ENCODE measurements at places on chromosomes 11 and 22.
A peak's percentile ranks its signal among the peaks of the same experiment; 100 is the strongest.

DNA sequence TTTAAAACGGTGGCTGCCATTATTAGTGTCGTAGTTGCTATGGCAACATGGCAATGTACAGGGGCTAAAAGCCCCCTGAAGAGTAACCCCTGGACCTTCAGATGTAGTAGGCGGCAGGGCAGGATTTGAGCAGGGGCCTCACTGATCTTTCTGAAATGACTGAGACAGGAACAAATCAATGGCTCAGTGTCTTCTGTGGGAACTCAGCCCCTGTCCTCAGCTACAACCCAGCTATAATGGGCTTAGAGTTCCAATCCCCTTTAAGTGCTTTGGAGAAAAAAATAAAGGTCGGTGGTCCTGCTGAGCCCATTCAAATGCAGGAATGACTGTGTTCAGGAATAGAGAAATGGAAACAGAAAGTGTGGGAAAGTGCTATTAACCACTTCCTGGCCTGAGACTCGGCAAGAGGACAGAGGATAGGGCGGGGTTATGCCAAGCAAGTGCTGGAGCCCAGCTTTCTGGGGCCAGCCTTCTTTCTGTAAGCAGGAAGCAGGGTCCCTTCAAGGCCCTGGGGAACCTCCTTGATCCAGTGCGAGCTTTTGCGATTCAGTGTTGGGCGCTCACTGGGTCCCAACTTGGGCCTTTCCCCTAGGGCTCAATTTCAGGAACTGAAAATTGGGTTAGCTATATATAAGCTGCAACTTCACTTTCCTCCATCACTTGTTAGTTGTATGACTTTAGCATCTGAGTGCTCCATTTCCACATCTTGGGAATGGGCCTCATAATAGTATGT is 6.1 kb upstream of the CD82 start:
- no peak for DNase-seq

GRCh38 chr11:118153976-118154375 is 1.4 kb upstream of the SCN4B start:
- DNase-seq, result no peak

GRCh38 chr11:79237091-79237490 is 203.7 kb downstream of the TENM4 start:
- no peak for DNase-seq

DNA sequence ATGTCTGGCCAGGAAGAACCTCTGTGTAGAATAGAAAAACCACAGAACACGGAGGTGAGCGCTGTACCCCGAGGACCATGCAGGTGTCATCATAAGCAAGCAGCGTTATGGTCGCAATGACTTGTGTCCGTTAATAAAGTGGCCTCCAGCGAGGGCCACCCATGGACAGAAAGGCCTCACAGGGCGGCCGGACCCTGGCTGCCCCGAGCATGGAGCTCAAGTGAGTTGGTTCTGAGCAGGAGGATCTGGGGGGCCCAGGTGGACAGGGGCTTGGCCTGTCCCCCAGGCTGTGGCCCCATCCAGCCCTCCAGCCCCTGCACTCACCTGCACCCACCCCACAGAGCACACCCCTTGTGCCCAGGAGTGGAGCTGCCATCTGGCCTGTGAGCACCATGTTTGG is 133.8 kb downstream of the BRD1 start:
- DNase-seq, result no peak

GRCh38 chr22:27776650-27776958 is 25.0 kb downstream of the MN1 start:
- no peak for DNase-seq

DNA sequence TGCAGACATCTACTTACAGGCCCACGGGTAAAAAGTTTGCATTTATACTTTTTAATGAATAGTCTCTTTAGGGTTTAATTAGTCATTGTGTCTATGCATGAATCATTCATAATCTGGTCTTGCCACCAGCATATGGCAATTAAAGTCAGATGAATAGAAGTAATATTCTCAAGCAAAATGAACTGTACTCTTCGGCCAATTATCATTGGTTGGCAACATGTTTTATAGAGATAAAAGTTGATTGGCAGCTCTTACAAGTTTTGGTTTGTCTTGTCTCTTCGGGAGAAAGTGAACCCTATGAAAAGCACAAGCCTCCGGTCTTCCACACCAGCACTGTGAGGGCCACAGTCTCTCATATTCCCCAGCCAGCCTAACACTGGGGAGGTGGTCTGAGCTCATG is 97.8 kb downstream of the OSBP2 start:
- no peak for DNase-seq

- DNase-seq, result no peak
These were observed 13.5 kb upstream of the ZNF74 start for GRCh38 chr22:20380486-20380885.

DNA sequence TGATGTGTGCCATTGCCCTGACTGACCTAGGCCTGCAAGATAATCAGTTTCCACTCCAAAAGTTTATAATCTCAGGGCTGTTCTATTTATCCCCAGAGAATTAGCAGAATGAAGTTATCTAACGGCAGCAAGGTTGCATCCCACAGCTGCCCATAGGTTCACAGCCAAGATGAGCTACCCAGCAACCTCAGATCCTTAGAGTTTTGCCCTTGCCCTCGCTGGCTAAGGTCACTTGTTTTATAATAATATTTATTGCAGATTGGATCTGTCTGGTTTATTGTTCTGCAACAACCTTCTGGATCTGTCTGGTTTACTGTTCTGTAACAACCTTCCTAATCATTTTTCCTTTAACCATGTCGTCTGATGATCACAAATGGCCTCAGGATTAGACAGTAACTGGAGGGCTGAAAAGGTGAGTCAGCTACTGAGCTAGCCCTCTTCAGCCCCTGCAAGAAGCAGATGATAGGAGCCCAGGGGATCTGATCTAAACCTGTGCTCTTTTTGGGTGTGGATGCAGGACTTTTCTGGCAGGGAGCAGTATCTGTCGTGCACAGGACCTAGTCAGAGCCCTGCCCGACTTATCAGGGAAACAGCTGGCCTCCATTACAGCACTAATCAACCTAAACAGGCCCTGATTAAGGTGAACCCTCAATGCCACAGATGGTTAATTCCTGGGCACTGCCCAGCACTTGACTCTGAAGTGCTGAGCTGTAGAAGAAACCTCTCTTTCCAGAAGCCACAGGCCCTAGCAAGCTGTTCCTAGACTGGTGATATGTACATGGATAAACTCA is 642.9 kb upstream of the KIRREL3 start:
- no peak for DNase-seq

GRCh38 chr22:24325105-24325757 is 54.6 kb downstream of the SPECC1L start:
- peak; percentile 99 for DNase-seq

- no peak for DNase-seq
These were observed 246.8 kb upstream of the KIRREL3 start for GRCh38 chr11:127247261-127247851.

GRCh38 chr22:35308480-35309021 is 8.9 kb downstream of the TOM1 start:
- DNase-seq, result no peak

- no peak for DNase-seq
These were observed 3.5 kb downstream of the ZDHHC24 start for GRCh38 chr11:66542362-66542761.

DNA sequence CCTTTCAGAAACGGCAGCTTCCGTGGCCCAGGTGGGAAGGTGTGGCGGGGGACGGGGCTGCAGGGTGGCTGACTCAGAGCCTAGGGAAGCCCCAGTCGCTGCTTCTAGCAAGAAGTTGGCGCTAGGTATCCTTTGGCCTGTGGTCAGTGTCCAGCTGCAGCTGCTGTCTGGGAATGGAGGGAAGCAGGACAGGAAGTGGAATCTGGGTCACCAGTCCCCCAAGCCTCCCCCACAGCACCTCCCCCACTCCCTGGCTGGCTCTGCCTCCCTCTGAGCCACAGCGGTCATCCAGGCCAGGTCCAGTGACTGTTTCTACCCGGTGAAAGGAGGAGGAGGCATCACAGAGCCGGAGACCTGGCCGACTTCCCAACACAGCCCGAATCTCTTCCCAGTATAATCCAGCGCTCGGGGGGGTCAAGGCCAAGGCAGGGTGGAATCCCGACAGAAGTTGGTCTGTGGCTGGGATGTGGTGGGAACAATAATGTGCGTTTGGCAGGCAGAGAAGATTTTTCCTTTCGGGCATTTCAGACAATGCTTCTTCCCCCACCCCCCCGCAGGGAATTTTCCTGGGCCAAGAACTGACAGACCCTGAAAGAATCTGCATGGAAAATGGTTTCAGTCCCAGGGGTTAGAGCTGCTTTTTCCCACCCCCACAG is 45.1 kb downstream of the C11orf96 start:
- DNase-seq, result peak; percentile 26

DNA sequence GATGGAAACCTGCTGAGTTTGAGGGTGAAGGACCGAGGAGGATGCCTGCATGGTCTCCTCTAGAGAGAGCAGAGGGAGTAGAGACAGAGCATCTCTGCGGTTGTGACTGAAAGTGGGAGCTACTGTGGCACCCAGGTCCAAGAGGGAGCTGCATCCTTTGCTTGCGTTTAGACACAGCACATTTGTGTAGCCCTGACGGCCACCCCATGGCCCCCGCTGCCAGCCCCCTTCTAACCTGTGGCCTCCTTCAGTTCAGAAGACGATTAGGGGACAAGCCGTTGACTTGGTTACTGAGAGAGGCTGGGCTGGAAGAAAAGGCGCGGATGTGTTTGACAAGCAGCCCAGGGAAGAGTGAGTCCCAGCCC is 690.9 kb downstream of the BRD1 start:
- no peak for DNase-seq

GRCh38 chr11:123829745-123830144 is 23.6 kb upstream of the OR6M1 start:
- no peak for DNase-seq

- no peak for DNase-seq
These were observed 46.9 kb downstream of the C11orf96 start for GRCh38 chr11:43989162-43989981.
